ENCODE measurements at places on chromosomes 7 and 10.

GRCh38 chr7:75875113-75876080, 3.4 kb upstream of the RHBDD2 start:
- no peak for DNase-seq

GRCh38 chr10:100735337-100736143, 9.8 kb upstream of the PAX2 start:
- DNase-seq, result no peak

DNA sequence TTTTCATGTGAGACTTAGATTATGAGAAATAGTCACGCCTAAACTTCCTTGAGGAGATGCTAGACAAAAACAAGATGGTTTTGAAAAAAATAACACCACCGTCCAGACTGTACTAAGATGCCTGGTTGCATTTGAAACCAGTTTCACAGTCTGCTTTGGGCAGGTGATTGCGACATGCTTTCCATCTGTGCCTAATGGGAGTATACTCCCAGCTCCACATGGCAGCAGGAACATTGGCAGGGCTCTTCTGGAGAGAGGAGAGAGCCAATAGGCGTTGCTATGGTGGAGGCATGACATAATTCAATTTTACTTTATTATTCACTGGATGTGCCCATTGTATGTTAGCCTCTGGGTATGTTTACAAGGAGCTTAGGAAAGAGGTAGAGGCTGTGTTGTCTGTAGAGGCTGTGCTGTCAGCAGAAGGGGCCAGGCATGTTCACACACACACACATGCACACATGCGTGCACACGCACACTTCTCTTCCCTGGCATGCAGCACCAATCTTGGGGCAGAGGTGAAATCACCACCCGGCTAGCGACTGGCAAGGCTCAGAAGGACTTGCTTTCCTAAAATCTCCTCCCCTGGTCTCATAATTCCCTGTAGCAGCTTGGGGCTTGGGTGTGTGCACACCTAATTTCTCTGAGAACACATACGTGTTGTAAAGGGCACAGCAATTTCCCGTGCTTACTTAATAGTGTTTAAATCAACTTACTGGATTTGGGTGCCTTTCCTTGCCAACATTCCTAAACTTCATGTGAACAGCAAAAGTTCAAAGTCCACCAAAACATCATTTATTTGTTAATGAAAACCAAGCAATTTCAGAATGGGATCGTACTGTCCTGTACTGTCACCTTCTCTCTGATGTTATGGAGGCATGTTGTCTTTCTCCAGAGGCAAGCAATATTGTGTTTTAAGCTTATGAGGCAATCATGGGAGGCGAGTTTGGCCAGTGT, 162.1 kb downstream of the TCF7L2 start:
- peak; percentile 46 for DNase-seq

DNA sequence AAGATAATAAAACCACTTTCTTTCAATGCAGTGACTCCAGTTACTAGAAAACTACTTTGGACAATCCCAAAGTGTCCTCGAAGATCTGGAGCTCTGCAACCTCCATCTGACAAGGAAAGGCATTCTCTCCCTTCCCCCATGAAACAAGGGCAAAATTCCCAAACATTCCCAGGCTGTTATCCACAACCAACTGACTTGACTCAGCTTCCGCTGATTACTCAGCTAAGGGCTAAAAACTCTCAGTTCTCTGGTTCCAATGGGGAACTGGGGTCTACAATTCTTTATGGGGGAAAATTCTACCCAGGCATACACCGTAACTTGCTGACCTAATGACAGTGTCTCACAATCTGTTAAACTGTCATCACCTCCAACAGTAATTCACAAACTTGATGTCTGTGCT, 48.4 kb downstream of the SFMBT2 start:
- DNase-seq, result no peak

GRCh38 chr7:56605146-56605545, 488.9 kb upstream of the NUPR2 start:
- no peak for DNase-seq

GRCh38 chr10:116590590-116591444, at the start of gene PNLIPRP1:
Gene PNLIPRP1 (plus strand): TSS chr10:116590959. CDS start chr10:116591130, 171 bp downstream.
- no peak for DNase-seq

DNA sequence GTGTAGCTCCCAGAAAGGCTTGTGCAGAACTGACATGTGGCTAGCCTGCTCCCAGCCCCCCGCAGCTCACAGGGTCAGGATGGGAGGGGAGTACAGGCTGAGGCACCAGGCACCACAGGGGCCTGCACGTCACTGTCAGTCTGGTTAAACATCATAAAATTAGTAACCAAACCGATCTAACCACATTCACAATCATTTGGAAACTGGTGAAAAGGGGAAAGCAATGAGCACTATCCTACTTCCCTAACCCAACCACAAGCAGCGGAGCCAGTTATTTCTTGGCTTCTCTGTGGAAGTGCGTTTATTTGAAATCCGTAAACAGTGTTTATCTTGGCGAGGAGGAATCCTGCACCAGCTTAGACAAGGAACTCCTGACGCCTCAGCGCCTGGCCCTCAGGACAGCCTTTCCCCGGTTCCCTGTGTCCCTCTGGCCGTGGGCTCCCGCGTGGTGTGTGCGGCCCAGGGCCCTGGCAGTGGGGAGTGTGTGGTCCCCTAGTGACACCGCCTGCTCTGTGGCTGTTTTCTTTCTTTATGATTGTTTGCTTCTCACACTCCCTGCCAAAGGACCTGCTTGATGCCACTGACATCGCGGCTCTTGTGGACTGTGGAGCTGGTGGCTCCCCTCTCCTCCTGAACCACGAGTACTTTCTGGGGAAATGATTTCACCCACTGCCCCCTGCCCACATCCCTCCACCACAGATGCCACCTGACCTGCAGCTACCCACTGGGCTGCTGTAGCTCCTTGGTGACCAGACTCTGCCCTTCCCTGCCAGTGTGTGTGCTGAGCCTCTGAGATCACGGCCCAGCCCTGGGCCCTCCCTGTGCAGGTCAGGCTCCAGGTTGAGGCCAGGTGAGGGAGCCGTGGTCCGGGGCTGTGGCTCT, 38.0 kb downstream of the INPP5A start:
- DNase-seq, result no peak

GRCh38 chr10:60797200-60797599, 18.9 kb downstream of the CDK1 start:
- DNase-seq, result no peak

GRCh38 chr7:67725423-67725822, 728.8 kb downstream of the TYW1 start:
- no peak for DNase-seq

GRCh38 chr10:12954866-12955265, 46.6 kb downstream of the CCDC3 start:
- no peak for DNase-seq

- DNase-seq, result no peak
Measured at GRCh38 chr10:120988751-120989150, 137.6 kb downstream of the WDR11 start.

GRCh38 chr10:48579251-48579960, 25.5 kb downstream of the ARHGAP22 start:
- no peak for DNase-seq

DNA sequence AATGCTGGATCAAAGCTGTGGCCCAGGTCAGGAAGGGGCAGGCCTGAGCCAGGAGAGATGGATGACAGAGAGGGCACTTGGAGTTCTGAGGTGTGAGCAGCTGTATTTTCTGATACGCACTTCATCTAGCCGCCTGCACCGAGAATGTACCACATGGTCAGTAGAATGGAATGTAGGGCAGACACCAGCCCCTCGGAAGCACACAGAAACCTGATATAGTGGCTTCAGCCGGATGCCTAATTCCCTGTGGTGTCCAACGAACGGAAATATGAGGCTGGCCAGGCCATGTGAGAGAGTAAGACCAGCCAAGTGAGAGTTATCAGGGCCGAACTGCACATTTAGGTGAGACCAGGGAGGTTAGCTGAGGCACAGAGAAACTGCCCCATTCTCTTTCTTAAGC, 46.7 kb upstream of the PLCE1 start:
- no peak for DNase-seq

GRCh38 chr7:128841171-128841690, 11.0 kb downstream of the FLNC start:
- peak; percentile 39 for DNase-seq

DNA sequence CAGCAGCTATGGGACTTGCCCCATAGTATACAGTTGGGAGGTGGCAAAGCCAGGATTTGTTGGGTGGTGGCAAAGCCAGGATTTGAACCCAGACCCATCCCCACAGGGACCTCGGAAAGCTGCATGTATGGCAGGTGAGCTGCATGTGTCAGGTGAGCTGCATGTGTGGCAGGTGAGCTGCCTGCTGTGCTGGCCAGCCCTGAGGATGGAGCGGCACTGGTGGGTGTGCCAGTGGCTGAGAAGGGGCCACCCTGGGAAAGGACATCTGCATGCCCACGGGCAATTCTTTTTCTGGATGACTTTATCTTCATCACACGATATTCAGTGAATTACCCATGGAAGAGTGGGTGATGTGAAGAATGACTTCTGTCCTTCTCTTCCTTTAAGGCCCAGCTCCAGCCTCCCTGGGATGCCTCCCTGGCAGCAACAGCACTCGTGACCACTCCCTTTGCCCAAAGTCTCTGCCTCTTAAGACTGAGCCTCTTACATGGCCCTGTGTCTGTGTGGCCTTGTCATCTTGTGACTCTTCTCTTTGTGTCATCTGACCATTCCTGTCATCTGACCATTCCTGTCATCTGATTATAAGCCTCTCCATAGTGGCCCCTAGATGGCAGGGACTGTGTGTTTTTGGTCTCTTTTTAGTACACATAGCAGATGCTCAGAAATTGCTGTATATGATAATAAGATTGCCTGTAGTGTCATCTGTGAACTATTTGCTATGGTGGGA, 25.0 kb downstream of the CLEC2L start:
- no peak for DNase-seq

GRCh38 chr7:78179827-78180477, 381.4 kb downstream of the PHTF2 start:
- DNase-seq, result no peak

GRCh38 chr10:106136175-106136574, 1028.3 kb downstream of the SORCS1 start:
- DNase-seq, result no peak

DNA sequence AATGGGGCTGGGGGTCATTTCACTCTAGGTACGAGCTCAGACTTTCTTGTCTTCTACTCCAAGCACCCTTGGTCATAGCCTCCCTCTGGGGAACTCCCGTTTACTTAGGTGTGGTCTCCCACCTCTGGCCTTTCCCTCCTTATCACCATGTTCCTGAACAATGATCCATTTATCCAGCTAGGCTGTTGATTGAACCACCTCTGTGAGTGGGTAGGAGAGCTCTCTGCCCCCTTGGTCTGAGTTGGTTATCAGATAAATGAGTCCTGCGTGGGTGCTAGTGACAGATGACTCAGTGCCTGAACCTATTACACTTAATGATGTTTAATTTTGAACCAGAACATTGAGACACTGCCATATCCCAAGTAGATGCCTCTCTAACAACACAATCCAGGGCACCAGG, 9.4 kb downstream of the BLNK start:
- no peak for DNase-seq

- no peak for DNase-seq
Measured at GRCh38 chr10:99917963-99918825, 91.6 kb downstream of the DNMBP start.

DNA sequence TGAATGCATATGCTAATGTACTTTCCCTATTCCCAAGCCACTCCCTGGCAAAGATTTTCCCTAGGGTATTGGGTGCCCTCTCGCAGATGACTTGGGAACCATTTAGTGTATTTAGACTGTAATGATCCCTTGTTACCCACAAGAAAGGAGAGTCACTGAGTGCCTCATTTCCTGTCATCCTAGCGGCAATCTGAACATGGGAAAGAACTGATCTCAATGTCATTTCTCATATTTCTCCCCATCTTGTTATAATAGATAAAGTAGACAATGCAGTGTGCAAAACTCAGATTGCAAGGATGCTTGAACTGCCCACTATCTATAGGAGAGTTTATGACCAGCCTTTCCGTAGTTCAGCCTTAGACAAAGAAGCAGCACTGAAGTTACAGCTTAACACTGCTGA, 123.3 kb downstream of the MICU1 start:
- DNase-seq, result no peak

DNA sequence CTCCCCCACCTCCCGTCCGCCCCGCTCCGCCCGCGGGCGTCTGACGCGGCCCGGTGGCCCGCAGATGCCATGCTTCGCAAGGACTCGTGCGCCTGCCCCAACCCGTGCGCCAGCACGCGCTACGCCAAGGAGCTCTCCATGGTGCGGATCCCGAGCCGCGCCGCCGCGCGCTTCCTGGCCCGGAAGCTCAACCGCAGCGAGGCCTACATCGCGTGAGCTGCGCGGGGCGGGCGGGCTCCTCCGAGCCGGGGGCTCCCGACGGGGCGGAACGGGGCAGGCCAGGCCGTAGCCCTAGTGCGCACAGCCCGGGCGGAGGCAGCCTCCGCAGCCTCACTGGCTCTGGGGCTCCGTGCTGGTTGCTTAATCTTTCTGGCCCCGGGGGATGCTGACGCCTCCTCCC, 2.8 kb downstream of the ASIC3 start:
- DNase-seq, result no peak

- no peak for DNase-seq
Measured at GRCh38 chr10:128540781-128541761, 414.8 kb upstream of the MKI67 start.

DNA sequence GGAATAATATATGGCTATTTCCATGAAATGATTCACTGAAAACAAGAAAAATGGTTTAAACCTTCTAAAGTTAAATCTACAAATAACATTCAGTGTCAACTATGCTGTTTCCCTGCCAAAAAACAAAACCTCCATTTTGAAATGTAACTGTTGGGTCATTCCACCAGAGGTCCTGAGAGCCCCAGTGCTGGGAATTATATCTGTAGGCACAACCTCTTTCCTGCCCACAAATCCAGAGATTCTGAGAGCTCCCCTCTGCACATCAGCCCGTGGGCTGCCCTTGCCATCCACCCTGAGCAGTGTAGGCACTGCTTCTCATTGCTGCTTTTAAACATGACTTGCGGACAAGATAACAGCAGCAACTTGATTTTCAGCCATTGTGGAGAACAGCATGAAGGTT, 198.6 kb downstream of the TMEM178B start:
- no peak for DNase-seq

- no peak for DNase-seq
Measured at GRCh38 chr10:101588879-101589278, 758 bp downstream of the DPCD start.

DNA sequence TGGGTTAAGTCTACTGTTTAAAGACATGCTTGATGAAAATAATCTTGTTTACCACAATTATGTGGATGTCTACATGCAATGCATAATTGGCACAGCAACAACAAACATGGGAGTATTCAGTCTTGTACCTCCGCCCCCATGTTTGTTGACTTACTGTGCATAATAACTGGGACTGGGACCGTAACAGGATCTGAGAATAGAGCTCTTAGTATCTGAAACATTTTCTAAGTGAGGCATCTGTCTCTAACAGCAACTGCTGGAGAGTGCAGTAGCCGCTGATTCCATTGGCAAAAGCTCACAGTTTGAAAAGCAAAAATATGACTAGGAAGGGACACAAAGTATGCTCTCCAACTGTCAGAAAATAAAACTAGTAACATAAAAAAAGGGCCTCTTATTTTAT, 61.6 kb downstream of the ENO4 start:
- no peak for DNase-seq

GRCh38 chr7:34749446-34749845, 91.4 kb downstream of the NPSR1 start:
- DNase-seq, result no peak
